ENCODE measurements at places on chromosomes 2 and 18.

DNA sequence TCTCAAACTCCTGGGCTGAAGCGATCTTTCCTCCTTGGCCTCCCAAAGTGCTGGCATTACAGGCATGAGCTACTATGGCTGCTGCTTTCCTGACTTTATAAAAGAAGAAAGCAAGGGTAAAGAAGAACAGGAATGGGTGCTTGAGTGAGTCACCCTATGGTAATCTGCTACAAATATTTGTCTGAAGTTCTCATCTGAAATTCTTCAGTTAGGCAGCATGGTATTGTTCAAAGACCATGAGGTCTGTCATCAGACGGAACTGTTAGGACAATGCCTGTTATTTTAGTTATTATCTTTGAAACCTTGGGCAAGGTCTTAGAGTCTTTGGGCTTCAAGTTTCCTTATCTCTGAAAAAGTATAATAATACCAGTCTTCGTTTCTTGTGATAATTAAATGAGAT lies 695.8 kb downstream of the RNF144A start:
- DNase-seq: no peak

DNA sequence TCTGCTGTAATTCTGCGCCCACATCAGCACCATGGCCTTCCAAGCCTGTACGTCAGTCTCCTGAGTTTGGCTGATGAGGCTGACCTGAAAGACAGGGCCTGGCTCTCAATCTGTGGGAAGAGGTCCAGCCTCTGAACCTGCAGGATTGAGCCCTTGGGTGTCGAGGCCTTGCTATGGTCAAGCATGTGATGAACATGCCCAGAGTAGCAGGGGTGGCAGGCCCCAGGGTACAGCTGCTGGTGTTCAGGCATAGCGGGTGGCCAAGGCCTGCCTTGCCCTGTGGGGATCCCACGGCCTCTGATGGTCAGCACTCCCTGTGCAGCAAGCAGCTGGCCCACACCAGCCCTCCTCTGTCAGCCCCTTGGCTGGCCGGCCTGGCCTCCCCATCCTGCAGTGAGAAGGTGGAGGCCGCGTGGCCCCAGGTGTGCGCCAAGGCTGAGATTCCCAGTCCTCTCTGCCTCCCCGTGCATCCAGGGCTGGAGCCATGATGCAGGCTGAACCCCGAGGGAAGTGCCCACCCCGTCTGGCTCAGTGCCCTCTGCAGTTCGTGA lies 298.4 kb downstream of the NDUFA10 start:
- no peak for DNase-seq

GRCh38 chr2:157746234-157746950 lies 117.7 kb upstream of the ACVR1C start:
- DNase-seq: no peak

DNA sequence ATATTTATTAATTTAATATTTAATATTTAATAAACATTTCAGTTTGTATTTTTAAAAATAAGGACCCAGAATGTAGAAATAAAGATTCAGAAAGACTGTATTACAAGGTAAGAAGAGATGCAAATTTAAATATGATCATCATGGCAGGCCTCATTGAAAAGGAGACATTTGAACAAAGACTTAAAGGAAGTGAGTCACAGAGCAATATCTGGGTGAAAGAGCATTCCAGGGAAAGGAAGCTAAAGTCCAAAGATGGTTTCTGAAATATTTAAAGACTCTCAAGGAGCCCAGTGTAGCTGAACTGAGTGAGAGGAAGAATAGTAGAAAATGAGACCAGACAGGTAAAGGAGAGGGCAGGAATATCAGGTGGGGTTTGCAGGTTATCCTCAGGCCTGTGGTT lies 5.9 kb downstream of the SCYGR4 start:
- DNase-seq: no peak

GRCh38 chr2:9613291-9613690 lies 17.5 kb downstream of the YWHAQ start:
- no peak for DNase-seq

GRCh38 chr2:162004031-162004430 lies 70.0 kb downstream of the DPP4 start:
- DNase-seq: no peak

DNA sequence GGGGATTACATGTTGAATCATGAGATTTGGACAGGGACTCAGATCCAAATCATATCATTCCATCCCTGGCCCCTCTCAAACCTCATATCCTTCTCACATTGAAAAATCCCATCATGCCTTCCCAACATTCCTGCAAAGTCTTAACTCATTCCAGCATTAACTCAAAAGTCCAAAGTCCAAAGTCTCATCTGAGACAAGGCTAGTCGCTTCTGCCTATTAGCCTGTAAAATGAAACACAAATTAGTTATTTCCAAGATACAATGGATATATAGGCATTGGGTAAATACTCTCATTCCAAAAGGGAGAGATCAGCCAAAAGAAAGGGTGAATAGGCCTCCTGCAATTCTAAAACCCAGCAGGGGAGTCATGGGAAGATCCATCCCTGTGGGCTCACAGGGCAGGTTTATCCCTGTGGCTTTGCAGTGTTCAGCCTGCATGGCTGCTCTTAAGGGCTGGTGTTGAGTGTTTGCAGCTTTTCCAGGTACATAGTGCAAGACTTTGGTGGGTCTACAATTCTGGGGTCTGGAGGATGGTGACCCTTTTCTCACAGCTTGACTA lies 21.2 kb upstream of the SLC14A1 start:
- no peak for DNase-seq

DNA sequence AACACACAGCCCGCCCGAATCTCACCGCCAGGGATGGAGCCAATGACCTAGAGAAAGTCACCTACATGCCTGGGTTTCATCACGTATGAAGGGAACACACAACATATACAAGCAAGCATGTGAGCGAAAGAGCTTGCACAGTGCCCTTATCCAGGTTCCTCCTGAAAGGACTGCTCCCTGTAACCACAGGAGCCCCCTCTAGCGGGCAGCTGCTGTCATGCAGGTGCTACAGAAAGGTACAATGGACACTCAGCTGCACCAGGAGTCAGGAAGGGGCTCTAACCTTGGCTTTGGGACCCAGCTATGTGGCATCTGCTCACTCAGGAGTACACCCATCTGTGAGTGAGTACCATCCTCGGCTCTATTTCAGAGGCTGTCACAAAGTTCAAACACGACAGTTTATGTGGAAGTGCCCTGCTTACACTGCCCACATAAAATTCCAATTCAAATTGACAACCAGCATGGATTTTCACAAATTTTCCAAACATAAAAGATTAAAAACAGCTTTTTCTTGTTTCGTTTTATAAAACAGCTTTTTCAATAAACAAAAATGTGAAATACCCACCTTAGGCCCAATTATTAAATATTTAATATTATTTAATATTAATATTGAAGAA lies 3.5 kb downstream of the NDUFA10 start:
- peak; percentile 76 for DNase-seq

All from COLO829 (cell line).